ENCODE measurements at places on chromosomes 2 and 18.

- no peak for DNase-seq
These were observed 156.1 kb upstream of the TRIB2 start for GRCh38 chr2:12560618-12561017.

- no peak for DNase-seq
These were observed 153.6 kb downstream of the DSEL start for GRCh38 chr18:67362906-67363305.

DNA sequence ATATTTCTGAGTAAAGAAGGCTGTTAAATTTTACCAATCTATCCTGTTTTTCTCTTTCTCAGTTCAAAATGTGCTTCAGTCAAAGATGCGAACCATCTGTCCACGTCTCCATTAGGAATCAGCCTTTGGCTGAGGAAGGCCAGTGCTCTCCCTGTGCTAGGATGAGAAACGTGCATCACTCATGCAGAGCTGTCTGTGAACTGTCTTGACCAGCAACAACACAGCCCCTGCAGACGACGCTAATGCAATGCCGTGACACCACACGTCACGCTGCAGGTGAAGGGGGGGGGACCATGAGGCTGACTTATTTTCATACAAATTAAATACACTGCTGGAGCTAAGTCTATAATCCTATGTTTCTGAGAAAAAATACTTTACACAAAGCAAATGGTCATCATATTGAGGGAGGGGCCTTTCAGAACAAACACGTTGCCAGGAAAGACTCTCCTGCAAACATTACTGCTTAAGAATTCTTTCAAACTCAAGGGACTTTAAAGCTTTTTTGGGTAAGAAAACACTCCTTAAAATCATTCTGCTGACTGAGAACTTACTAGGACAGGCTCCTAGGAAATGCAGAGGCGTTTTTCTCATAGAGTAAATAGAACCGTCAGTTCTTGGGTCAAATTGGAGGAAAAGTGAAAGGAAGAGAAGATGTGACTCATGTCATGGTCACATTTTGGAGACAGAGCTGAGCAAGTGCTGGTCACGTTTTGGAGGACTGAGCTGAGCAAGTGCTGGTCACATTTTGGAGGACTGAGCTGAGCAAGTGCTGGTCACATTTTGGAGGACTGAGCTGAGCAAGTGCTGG lies 97.0 kb downstream of the MBP start:
- no peak for DNase-seq

DNA sequence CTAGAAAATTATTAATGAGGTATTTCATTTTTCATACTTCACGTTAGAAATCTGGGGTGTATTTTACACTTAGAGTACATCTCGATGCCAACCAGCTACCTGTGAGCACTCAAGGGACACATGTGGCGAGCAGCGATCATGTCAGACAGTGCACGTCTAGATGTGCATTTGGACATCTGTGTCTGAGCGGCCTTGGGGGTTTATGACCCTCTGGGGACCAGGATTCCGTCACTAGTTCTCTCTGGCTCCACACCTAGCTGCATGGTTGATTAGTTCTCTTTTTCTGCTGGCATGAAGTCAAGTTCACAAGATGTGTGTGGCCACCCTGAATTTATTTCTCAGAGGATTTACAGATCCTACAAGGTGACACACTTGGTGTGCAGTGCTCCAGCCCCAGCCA lies 192.2 kb downstream of the TSN start:
- no peak for DNase-seq

DNA sequence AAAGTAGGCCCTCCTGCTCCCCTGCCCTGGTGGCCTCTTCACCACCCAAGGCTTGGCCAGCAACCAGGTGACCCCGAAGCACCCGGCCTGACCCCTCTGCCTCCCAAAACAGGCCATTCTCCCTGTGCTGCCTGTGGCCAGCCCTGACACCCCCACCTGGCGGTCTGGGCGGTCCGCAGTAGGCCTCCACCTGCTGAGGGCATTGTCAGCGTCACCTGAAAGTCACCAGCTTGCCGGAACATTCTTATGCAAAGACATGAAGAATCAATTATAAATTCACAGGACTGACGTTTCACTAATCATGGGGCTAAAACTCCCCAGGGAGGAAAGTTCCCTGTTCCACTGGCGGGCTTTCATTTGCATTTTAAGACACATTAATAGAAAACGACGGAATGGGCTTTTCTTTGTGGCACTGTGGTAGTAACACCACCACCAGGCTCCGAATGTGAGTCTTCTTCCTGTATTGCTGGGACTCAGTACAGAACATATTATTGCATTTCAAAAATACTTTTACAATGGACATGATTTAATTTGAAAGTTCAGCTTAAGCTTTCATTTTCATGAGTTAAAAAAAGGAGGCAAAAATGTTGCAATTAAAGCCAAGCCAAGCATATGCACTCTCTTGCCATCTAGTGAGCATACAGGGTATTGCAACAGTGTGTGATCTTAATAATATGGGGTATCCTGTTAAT lies 57.4 kb downstream of the ADI1 start:
- DNase-seq, result no peak

- no peak for DNase-seq
These were observed 4.3 kb downstream of the ENOSF1 start for GRCh38 chr18:708096-708495.

DNA sequence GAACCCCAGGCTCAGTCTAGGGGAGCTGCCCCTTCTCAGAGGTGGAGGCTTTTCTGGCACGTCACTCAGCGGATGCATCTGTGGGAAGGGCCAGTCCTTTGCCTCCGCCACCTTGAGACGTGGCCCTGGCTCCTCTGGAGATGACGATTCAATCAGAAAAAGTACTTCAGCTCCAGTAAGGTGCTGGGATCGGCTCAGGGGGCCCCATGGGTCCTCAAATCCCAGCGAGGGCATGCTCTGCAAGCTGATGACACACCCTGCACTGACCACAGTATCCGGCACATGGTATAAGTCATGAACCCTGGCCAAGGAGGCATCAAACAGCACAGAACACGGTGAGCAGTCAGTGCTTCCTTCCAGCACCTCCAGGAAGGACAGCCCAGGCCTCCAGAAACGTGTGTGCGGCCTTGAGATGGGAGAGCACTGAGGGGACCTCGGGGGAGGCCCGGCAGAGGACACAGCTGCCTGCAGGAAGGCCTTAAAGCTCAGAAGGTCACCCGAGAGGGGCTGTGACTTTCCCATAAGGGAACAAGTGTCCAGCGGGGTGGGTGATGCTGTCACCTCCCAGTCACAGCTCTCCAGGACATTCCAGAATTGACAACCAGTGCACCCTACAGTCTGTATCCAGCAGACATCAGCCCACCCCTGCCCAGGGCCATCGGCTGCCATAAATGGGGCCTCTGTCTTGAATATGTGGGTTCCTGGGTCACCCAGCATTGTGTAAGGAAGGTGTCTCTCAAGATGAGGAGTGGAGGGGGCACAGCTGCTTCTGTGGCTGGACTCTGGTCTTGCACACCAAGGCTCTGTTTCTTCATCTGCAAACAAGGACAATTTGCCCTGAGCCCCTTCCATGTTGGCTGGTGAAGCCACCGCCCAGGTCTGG lies 205.8 kb downstream of the NDUFA10 start:
- no peak for DNase-seq

DNA sequence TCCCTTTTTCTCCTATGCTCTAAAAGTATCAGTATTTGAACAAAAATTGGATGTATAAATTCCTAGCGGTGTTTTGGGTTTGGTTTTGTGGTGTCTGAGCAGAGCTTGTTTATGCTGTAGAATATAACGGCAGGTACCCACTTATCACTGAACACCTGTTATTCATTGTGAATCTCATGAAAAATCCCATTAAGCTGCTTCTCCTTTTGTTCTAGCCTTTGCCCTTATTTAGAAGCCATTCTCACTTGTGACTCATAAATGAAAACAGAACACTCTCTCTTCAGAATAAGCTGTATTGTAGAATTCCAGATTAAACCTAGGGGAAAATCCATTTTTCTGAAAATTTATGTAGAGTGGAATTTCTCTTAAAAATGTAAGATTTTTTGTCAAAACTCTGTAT lies 104.0 kb downstream of the PRPF40A start:
- no peak for DNase-seq

Data from NCI-H1092 (cell line).